ENCODE measurements at places on chromosomes 2 and 18.
A peak's percentile ranks its signal among the peaks of the same experiment; 100 is the strongest.

DNA sequence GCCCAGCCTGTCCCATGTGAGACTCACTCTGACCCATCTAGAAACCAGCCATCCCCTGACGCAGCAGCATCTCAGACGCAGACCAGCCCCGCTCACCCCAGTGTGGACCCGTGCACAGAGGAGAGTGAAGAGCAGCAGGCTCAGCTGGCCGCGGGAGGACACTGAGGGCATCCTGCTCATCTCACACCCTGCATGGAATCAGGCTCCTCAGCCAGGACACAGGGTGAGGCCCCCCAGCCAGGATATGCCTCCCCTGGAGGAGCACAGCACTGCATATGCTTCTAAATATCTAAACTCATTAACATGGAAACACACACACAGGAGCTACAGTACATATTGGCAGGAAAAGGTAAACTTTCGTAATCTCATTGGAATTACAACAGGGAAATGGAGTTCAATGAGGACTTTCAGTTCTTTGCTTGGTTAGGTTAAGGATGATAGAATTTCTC, 34.4 kb downstream of the NEMP2 start:
- no peak for DNase-seq

GRCh38 chr2:83068714-83069113, 1390.4 kb downstream of the SUCLG1 start:
- DNase-seq: no peak

DNA sequence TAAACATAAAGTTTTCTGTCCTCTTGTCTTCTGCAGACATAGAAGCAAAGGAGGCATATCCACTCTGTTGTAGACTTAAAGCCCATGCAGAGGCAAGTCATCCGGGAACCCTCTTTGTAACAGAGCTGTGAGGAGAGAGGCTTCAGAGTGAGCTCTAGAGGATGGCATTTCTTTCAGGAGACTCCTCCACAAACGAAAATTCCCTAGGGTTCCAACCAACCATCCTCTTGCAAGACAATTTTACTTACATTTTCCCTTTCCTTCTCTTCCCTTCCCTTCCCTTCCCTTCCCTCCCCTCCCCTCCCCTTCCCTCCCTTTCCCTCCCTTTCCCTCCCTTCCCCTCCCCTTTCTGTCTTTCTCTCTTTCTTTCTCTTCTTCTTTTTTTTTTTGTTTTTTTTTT, 446.3 kb upstream of the MAP2 start:
- DNase-seq: no peak

DNA sequence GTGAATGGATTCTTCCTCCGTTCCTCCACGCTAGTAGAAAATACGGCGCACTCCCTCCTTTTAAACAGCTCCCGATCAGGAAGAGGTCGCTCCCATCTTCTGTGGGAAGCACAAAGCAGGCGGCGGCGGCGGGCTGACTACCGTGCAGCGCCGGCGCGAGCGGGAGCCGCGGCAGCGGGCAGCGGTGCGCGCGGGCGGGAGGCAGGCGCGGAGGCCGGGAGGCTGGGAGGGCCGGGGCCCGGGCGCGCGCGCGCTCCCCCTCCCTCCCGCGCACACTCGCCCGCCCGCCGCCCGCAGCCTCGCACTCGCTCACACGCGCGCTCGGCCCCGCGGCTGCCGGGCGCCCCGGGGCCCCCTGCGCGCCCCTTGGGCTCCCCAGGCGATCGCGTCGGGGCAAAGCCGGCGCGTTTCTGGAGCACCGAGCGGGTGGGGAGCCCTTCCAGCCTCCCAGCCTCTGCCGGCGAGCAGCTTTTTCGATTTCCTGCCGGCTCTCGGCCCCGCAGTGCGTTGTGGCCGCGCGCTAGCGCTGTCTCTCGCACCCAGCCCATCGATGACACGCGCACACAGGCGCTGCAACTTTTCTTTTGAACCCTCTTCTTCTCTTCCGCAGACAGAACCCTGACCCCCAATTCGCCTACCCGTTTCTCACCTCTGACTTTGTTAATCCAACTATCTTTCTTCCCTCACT, at the start of gene SLC8A1:
Gene SLC8A1, minus strand, starts transcription at position 173 of the 688 bp plus-strand sequence.
- DNase-seq: peak; percentile 49

- DNase-seq: peak; percentile 16
Measured at GRCh38 chr2:109318150-109318948, 189.3 kb downstream of the SH3RF3 start.

DNA sequence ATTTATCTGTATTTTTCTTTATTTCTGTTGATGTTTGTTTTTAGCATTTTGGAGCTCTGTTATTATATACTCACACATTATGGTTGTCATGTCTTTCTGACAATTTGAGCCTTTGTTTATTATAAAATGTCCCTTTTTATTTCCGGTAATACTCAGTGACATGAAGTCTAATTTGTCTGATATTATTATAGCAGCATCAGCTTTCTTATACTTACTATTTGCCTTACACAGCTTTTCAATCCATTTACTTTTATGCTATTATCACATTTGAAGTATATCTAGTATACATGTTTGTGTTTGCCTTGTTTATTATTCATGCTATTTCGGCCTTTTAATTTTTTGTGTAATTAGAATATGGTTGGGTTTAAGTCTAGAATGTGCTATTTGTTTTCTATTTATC, 430.6 kb upstream of the FANCL start:
- DNase-seq: no peak

GRCh38 chr2:100140582-100140981, 1.8 kb downstream of the AFF3 start:
- DNase-seq: no peak

GRCh38 chr2:65358678-65359400, 73.6 kb downstream of the SPRED2 start:
- no peak for DNase-seq
